Cardiac septum (tissue), 1 donor: ENCODE measurements at places on chromosomes 6 and 20. TPM values are rescaled to one million over a fixed set of nuclear protein-coding genes. Genes with fewer than 3 reads are reported as not detected.

- no peak for DNase-seq
Observed at GRCh38 chr20:51287628-51288413, 254.7 kb downstream of the NFATC2 start.

DNA sequence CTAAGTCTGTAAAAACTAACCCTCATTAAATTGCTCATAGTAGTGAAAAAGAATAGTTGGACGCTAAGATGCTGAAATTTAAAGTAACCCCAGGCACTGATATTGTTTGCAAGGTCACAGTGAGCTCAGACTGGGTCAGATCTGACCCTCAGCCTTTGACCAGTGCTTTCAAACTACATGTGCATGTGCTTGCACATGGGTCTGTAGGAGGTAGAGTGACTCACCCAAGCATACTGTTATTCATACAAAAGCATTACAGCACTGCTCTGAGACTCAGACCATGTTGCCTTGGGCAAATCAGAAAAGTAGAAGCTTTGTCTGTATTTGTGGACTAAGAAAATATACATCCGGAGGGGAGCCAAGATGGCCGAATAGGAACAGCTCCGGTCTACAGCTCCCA is 326.4 kb upstream of the MARCKS start:
- no peak for DNase-seq

DNA sequence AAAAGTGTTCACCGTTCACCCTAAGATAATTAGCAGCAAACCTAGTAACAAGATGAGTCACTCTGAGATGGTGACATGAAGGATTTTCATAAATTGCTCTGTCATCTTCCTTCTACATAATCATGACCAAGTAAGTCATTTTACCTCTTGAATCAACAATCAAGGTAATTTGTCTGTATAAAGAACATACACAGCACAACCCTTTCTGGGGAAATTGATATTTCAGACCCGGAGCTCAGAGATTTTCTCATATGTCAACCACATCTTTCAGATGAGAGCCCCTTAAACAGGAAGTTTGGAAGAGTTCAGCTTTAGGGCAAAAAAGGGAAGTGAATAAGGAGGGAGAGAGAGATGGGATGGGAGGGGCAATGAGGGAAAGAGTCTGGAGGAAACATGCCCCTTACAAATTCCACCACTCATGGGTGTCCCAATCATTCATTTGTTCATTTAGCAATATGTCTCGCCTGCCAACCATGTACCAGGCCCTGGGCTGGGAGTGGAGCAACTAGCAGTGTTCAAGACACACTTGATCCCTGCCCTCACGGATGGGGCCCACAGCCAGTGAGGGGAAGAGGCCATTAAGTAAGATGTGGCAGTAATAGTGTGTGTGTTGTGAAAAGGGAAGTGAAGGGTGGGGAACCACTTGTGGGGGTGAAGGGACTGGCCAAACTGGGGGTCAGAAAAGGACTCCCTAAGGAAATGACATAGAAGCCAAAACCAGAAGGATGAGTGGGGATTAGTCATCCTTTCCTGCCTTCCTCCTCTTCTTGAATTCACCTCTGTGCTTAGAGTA is 190.9 kb downstream of the MAFB start:
- DNase-seq, result peak; percentile 82

GRCh38 chr6:3252861-3253596 is 5.7 kb upstream of the PSMG4 start:
- DNase-seq, result no peak

GRCh38 chr6:45552536-45552935 is 174.8 kb upstream of the SUPT3H start:
- no peak for DNase-seq

GRCh38 chr6:20692023-20692422 is 157.8 kb downstream of the CDKAL1 start:
- DNase-seq, result no peak

ZNF311 gene
- total RNA-seq, result 0.22 TPM

- no peak for DNase-seq
Observed at GRCh38 chr6:147061252-147061651, 143.0 kb upstream of the STXBP5 start.

- DNase-seq, result no peak
Observed at GRCh38 chr6:86706449-86706848, 230.9 kb upstream of the HTR1E start.

SYNDIG1 gene
- 17.6 TPM for total RNA-seq

DNA sequence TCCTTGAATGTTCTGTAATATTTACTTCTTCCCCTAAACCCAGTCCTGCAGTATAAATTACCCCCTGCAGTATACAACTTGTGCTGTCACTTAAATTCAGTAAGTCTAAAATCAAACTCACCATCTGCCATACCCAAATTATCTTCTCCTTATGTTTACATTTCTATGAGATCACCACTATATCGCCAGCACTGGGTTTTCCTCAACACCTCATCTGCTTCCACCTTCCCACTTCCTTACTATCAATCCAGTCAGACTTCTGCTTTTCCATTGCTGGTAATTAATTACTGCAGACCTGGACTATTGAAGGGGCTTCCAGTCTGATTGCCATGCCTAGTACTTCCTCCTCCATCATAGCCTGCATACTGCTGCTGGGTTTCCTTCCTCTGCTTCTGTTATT is 15.2 kb downstream of the EFHC1 start:
- DNase-seq, result no peak

GRCh38 chr20:33433465-33434234 is 9.9 kb downstream of the SNTA1 start:
- peak; percentile 85 for DNase-seq

- DNase-seq, result no peak
Observed at GRCh38 chr6:104253236-104253635, 606.5 kb downstream of the HACE1 start.

ZC2HC1B gene
- total RNA-seq, result not detected

GRCh38 chr6:75568100-75568499 is 33.6 kb upstream of the SENP6 start:
- no peak for DNase-seq

OPRM1 gene
- total RNA-seq, result not detected

DNA sequence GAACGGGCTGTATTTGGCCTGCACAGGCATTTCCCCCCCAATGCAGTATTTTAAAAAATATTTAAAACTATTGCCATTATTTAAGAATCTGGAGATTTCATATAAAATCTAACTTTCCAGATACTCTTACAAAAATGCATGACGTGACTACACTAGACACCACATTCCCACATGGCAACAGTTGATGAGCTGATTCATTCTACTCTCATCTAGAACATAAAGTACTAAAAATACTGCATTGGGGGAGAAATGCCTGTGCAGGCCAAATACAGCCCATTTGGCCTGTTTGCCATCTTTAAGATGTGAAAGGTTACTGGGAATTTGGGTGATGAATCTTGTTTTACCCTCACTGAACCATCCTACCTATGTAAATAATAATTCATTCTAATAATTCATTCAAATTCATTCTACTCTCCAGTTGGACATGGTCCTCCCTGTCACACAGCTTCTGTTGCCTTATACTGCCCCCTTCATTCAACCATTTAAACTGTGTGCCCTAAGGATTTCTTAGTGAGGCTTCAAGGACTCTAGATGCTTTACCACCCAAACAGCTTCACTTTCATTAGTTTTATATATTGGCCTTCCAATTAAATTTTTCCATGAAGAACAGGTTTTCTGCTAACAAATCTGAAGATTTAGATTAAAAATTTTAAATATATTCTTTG is 6.9 kb upstream of the ZSCAN16 start:
- no peak for DNase-seq

ZBTB46 gene
- 17.4 TPM for total RNA-seq

MTCH1 gene
- total RNA-seq, result 139 TPM

GRCh38 chr20:14855171-14855570 is 517.8 kb upstream of the FLRT3 start:
- DNase-seq, result no peak

DNA sequence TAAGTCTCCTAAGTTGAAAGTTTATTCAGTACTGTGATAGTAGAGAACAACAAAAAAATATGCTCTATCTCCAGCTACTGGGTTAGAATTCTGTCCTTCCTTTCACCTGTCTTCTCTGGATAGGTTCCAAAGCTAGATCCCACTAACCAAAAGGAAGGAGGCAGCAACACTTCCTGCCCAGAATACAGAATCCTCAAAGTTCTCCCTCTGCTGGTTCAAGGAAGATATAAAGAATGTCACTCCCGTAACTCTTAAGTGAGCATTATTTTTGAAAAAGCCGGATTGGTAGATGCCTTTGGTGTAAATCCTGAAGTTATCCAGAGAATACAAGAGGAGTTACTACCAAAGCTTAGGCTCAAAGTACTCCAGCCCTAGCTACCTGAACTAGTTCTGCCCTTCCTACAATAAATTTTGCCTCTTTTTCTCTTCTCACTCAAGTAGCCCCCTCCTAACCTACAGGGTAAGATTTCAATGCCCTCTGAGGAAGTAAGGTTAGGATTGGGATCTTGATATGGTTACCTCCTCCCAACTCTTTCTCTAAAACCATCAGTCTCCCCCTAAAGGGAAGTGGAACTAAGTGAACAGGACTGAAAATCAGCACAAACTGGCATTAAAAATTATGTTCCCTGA is 26.0 kb upstream of the CRIP3 start:
- DNase-seq, result no peak

- DNase-seq, result no peak
Observed at GRCh38 chr6:15290962-15291704, 45.3 kb downstream of the JARID2 start.

CLDN20 gene
- total RNA-seq, result not detected
